Renal cortex interstitium (tissue), 15 donors: ENCODE measurements at places on chromosomes 12 and 14. TPM values are rescaled to one million over a fixed set of nuclear protein-coding genes. Genes with fewer than 3 reads are reported as not detected.

GRCh38 chr14:68563251-68564131 is 229.4 kb downstream of the ZFP36L1 start:
- DNase-seq: no peak

- no peak for DNase-seq
Observed at GRCh38 chr12:122545855-122546254, 18.8 kb downstream of the KNTC1 start.

- DNase-seq: no peak
Observed at GRCh38 chr14:96398921-96399320, 7.0 kb downstream of the AK7 start.

DNA sequence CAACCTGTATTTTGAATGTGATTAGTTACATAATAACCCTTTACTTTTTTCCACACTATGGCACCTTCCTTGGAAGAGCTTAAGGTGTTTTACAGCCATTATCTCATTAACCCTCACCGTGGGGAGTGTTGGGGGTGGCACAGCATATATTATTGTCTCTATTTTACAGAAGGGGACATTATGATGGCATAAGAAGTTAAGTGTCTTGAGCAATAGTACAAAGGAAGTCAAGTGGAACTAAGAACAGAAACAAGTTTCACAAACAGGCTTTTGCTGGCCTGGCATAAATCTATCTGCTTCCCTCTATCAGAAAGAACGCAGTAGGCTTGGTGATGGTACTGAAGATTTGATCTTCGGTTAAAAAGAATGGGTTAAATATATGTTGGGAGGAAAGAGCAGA is 169.7 kb upstream of the OTX2 start:
- no peak for DNase-seq

DNA sequence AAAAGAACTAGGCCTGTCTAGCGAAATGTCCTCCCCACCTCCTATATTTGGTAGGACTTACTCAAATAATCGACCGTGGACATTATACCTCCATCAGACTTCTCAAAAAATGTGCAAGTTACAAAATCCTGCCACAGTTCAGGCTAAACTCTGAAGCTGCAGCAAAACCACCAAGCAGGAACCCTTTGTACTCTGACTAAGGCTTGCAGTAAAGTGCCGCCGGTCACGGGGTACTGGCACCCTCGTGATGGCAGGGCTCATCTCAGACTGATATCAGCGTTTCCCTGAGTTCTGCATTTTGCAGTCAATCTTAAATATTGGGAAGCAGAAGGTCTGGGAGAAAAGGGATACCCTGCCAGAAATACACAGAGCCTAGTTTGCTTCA is 17.1 kb downstream of the SLC11A2 start:
- no peak for DNase-seq

- DNase-seq: no peak
Observed at GRCh38 chr12:104297477-104298113, 5.9 kb upstream of the EID3 start.

DNA sequence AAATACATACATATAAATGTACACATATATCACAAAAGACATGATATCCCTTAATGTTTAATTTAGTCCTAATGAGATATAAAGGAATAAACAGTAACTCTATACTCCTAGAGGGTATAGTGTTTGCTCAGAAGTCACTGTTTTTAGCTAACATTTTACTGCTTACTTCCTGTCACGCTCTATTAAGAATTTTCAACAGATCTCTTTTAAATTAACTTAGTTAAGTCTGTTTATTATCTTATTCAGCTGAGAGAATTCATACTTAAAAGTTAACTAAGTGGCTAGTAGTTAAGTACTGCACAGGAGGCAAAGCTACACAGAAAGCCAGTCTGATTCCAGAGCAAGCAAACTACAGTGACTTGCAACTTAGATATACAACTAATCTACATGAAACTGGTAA is 39.9 kb downstream of the GXYLT1 start:
- no peak for DNase-seq

DNA sequence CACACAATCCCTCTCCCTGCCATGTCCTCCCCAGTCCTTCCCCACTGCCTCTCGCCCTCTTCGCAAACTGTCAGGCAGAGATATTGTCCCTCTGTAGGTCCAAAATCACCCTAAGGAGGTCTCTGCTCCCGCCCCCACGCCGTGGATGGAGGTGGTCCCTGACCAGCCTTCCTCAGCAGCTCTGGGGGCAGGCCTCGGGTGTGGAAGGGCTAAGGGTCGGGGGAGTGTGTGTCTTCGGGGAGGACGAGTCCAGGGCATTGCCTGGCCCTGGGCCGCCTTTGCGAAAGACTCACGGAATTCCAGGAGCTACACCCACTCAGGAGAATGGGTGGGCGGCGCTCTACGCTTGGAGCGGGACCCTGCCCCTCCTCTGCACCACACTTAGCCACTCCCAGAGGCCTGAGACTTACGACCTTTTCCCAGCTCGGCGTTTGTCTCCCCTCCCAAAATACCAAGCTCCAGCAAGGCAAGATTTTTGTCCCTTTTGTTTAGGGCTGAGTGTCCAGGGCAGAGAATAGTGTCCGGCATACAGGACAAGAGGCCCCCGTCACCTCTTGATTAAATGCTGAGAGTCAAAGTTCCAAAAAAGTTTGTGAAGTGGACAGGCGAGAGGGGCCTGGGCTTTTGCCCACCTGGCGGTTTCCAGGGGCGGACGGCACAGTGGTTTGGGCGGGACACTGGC is 881 bp downstream of the PYGL start:
- no peak for DNase-seq

DNA sequence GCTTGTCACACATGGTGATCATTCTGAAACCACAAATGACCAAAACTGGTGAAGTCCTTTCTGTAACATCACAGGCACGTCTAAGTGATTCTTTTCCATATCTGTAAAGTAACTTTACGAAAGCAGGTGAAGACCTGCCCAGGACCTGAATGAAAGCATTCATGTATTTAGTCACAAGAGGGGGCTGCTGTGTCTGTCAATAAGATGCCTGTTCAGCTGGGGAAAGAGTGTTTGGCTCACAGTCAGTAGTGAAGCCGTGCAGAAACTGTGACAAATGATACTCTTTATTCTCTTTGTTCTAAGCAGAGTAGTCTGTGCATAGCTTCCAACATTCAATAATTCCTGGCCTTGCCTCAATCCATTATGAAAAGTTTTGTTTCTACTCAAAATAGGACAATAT is 373.5 kb upstream of the OR4E1 start:
- no peak for DNase-seq

- no peak for DNase-seq
Observed at GRCh38 chr12:77151030-77151429, 85.7 kb upstream of the E2F7 start.

- no peak for DNase-seq
Observed at GRCh38 chr12:108972358-108972757, 48.5 kb downstream of the SVOP start.

DNA sequence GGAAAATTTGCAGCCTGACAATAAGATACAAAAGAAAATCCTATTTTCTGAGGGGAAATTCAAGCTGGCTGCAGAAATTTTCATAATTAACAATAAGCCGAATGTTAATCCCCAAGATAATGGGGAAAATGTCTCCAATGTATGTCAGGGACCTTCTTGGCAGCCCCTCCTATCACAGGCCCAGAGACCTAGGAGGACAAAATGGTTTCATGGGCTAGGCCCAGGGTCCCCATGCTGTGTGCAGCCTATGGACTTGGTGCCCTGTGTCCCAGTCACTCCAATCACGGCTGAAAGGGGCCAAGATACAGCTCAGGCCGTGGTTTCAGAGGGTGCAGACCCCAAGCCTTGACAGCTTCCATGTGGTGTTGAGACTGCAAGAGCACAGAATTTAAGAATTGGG is 11.2 kb downstream of the C12orf50 start:
- no peak for DNase-seq

DNA sequence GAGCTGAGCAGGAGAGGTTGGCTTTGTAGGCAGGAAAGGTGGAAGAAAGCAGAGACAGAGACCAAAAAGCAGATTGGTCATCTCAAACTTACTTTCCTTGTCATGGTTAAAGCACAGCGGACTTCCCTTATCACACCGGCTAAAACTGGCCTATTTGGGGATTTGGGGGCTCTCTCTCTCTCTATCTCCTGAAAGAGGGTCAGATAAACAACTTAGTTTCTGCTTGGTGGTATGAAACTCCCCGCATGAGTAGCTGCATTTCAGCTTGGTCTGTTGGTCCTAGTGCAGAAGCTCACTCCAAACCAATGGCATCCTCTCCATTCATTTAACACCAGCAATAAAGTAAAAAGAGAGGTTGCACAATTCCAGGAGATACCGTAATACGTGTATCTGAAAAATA is 57.1 kb downstream of the TNFAIP2 start:
- no peak for DNase-seq

Gene RERGL
- 5.6 TPM for polyA plus RNA-seq

Gene TAS2R46
- polyA plus RNA-seq: not detected

Gene HSPB8
- 6.0 TPM for polyA plus RNA-seq

Gene FOXN4
- polyA plus RNA-seq: 1.7 TPM

Gene JPH4
- 11.6 TPM for polyA plus RNA-seq

Gene HOXC12
- not detected for polyA plus RNA-seq

Gene SLCO1C1
- polyA plus RNA-seq: 0.61 TPM

Gene LYZ
- 13.8 TPM for polyA plus RNA-seq
